SJCRH30 (cell line): ENCODE measurements at places on chromosomes 11 and 22. TPM values are rescaled to one million over a fixed set of nuclear protein-coding genes. Genes with fewer than 3 reads are reported as not detected.

DNA sequence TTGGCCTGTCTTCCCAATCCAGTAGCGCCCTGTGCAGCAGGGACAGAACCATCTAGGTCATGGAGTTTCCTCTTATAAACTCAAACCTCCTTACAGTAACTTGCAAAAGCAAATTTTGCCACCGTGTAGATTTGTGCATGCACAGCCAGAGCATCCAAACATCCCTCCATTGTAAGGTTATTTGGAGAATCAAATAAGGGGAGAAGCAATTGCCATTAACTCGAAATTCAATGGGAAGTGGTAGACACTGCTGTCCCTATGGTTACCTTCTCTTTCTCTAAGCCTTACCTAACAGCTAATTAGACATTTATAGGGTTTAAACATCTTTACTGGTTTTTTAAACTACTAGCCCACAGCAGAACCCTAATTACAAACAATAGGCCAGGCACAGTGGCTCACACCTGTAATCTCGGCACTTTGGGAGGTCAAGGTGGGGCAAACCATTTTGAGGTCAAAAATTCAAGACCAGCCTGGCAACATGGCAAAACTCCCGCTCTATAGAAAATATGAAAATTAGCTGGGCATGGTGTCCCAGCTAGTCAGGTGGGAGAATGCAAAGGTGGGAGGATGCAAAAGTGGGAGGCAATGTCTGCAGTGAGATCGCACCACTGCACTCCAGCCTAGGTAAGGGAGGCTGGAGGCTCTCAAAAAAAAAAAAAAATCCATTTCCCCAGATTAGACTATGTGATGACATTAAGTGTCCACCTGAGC is 6.6 kb downstream of the HSPA8 start:
- H3K27ac ChIP-seq, result no peak overlapping the region
- H3K4me1 ChIP-seq, result peaks cover 5% of the 10 kb centered on the region; the same call in 1 of the 2 replicates
- H3K27me3 ChIP-seq, result no peaks in the 10 kb centered on the region

GRCh38 chr11:64563966-64564365 is 27.1 kb upstream of the SLC22A12 start:
- H3K36me3 ChIP-seq, result no peaks in the 10 kb centered on the region
- H3K27me3 ChIP-seq, result no peaks in the 10 kb centered on the region
- peaks cover 4% of the 10 kb centered on the region; the same call in 1 of the 2 replicates for H3K4me1 ChIP-seq
- H3K27ac ChIP-seq, result no peak overlapping the region
- DNase-seq, result no peak
- no peak overlapping the region for H3K4me3 ChIP-seq

DNA sequence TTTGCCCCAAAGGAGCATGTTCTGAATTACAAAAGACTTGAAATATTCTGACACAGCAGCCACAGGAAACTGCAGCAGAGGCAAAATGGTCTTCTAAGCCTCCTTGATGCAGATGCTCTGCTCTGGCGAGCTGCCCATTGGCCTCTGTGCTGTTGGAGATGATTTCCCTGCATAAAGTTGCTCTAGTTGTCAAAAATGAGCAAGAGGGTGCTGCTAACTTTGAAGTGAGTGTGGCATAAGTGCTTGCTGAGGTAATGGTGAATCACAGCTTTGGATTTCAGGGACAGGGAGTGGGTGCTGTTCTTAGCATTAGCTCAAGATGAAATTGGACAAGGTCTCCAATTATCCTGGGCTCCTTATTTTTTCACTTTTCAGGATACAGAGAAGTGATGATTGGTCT is 435.4 kb downstream of the TMEM135 start:
- H3K27ac ChIP-seq, result no peak overlapping the region
- no peak for DNase-seq
- H3K27me3 ChIP-seq, result peaks cover 2% of the 10 kb centered on the region; the same call in 1 of the 2 replicates

GRCh38 chr11:117433717-117434116 is 106.1 kb downstream of the CEP164 start:
- H3K27me3 ChIP-seq, result no peaks in the 10 kb centered on the region
- H3K36me3 ChIP-seq, result no peaks in the 10 kb centered on the region
- H3K4me3 ChIP-seq, result no peak overlapping the region
- no peak overlapping the region for H3K27ac ChIP-seq
- no peak for DNase-seq

- H3K4me3 ChIP-seq, result no peak overlapping the region
- no peak for DNase-seq
- no peaks in the 10 kb centered on the region for H3K4me1 ChIP-seq
- no peaks in the 10 kb centered on the region for H3K36me3 ChIP-seq
- no peaks in the 10 kb centered on the region for H3K27me3 ChIP-seq
These were observed 69.9 kb downstream of the HORMAD2 start for GRCh38 chr22:30150212-30150611.

GRCh38 chr11:18731949-18732821 is 6.2 kb upstream of the IGSF22 start:
- no peaks in the 10 kb centered on the region; the same call in 1 of the 2 replicates for H3K27me3 ChIP-seq
- no peaks in the 10 kb centered on the region for H3K36me3 ChIP-seq
- peaks cover 8% of the 10 kb centered on the region for H3K4me1 ChIP-seq
- H3K27ac ChIP-seq, result no peak overlapping the region

DNA sequence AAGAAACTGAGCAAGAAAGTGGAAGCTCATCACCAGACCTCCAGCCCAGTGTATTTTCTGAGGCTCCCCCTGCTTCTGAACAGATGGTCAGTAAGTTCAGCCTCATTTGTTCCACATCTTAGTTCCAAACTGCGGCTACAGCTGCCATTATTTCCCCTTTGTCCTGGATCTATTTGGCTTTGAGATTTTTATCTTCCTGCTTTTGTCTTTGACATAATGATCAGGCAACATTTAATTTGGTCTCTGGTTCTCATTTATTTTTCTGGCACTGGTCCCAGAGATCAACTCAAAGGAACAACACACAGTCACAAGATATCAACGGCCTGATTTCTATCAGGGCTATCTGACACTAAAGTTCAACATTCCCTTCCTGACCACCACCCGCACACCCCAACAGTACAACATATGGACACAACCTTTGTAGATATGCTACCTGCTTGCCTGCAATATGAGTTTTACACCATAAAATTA is 137.5 kb downstream of the FAM76B start:
- peaks cover 5% of the 10 kb centered on the region for H3K4me1 ChIP-seq
- H3K4me3 ChIP-seq, result no peak overlapping the region
- DNase-seq, result peak; percentile 46
- H3K27me3 ChIP-seq, result no peaks in the 10 kb centered on the region
- H3K36me3 ChIP-seq, result no peaks in the 10 kb centered on the region

- H3K27me3 ChIP-seq, result no peaks in the 10 kb centered on the region
- no peak overlapping the region for H3K4me3 ChIP-seq
These were observed 90.9 kb downstream of the MICAL2 start for GRCh38 chr11:12200991-12201985.

- H3K4me3 ChIP-seq, result no peak within 1 kb of the TSS
- H3K27ac ChIP-seq, result no peak within 1 kb of the TSS
- H3K4me1 ChIP-seq, result no peaks in the 10 kb centered on the region
- no peak for DNase-seq
These were observed at the start of gene MS4A8 for GRCh38 chr11:60699284-60699691. TSS of gene MS4A8 (plus strand) at chr11:60699612. CDS start at chr11:60700861, 1,249 bp downstream.

DNA sequence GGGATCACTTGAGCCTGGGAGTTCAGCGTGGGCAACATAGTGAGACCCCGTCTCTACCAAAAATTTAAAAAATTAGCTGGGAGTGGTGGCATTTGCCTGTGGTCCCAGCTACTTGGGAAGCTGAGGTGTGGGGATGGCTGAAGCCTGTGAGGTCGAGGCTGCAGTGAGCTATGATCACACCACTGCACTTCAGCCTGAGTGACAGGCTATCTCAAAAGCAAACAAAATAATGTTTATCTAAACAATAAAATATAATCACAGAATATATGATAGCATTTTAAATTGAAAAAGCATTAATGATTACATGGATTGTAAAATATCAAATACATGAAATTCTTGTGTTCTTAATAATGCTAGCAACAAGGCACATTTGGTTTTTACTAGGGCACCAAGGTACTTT is 2.7 kb downstream of the BEST1 start:
- no peaks in the 10 kb centered on the region for H3K36me3 ChIP-seq
- no peak overlapping the region for H3K4me3 ChIP-seq
- no peak overlapping the region for H3K27ac ChIP-seq
- no peak for DNase-seq
- H3K4me1 ChIP-seq, result no peaks in the 10 kb centered on the region
- H3K27me3 ChIP-seq, result no peaks in the 10 kb centered on the region

DNA sequence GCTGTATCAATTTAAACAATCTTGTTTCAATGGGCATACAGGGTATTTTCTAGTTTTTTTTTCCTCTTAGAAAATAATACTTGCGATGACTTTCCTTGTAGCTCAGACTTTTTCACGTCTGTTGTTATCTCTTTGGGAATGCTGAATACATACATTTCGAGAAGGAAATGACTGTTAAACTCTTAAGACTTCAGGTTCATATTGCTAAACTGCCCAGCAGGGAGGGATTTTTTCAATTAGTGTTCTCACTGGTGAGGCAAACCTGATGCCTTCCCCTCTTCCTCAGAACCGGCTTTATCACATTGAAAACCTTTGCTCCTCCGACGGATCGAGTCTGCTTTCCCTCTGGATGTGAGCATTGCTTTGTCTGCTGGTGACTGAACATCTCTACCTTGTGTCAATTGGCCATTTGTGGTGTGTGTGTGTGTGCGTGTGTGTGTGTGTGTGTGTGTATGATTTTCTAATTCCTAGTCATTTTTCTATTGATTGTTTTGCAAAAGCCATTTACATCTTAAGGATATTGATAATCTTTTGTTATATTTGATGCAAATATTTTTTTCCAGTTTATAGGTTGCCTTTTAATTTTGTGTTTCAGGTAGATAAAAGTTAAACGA is 6.6 kb downstream of the NEAT1 start:
- H3K27ac ChIP-seq, result no peak overlapping the region
- peaks cover 34% of the 10 kb centered on the region for H3K36me3 ChIP-seq
- DNase-seq, result no peak
- no peak overlapping the region for H3K4me3 ChIP-seq
- H3K4me1 ChIP-seq, result peaks cover 12% of the 10 kb centered on the region
- no peaks in the 10 kb centered on the region for H3K27me3 ChIP-seq

- no peak for DNase-seq
- peaks cover 14% of the 10 kb centered on the region for H3K36me3 ChIP-seq
- H3K4me3 ChIP-seq, result no peak overlapping the region
- H3K27ac ChIP-seq, result no peak overlapping the region
These were observed 11.1 kb upstream of the PHLDA2 start for GRCh38 chr11:2940147-2940920.

DNA sequence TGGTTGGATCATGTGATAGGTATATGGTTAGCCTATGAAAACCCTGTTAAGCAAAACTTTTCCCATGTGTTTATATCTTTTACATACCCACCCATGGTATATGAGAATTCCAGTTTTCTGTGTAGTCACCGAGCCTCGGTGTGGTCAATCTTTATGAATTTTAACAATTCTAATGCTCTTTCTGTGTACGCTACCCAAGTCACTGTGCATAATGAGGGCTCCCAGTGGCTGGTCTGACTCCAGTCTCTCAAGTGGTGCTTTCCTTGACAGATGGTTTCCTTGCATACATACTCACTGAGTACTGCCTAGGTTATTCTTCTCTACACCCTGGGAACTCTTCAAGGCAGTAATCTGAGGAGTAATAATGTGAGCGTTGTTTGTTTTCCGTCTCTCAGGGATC is 17.6 kb downstream of the MUC15 start:
- DNase-seq, result no peak
- no peaks in the 10 kb centered on the region; the same call in 1 of the 2 replicates for H3K27me3 ChIP-seq
- H3K27ac ChIP-seq, result no peak overlapping the region
- no peak overlapping the region for H3K4me3 ChIP-seq
- no peaks in the 10 kb centered on the region for H3K36me3 ChIP-seq

DNA sequence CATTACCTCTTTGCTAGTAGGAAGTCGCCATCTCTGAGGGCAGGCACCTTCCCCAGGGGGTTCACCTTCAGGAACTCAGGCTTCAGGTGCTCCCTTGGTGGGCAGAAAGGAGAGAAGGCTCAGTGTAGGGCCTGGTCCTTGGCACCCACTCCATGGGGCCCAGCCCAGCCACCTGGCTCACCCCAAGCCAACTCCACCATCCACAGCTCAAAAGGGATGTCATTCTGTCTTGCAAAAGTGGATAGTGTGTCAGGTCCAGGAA is 2.7 kb upstream of the GSTT4 start:
- H3K4me3 ChIP-seq, result no peak overlapping the region
- H3K27me3 ChIP-seq, result no peaks in the 10 kb centered on the region
- no peaks in the 10 kb centered on the region for H3K36me3 ChIP-seq
- no peak for DNase-seq
- 0 out of 2 replicates have a peak, but pooled peaks cover 2% of the 10 kb centered on the region for H3K4me1 ChIP-seq
- no peak overlapping the region for H3K27ac ChIP-seq

GRCh38 chr11:89529626-89530380 is 38.6 kb upstream of the NOX4 start:
- H3K27ac ChIP-seq, result no peak overlapping the region
- no peaks in the 10 kb centered on the region for H3K4me1 ChIP-seq
- H3K4me3 ChIP-seq, result no peak overlapping the region
- H3K36me3 ChIP-seq, result no peaks in the 10 kb centered on the region

GRCh38 chr11:60265373-60266214 is 14.9 kb upstream of the MS4A4A start:
- no peaks in the 10 kb centered on the region for H3K4me1 ChIP-seq
- H3K27me3 ChIP-seq, result 0 out of 2 replicates have a peak, but pooled peaks cover 5% of the 10 kb centered on the region
- H3K27ac ChIP-seq, result no peak overlapping the region
- no peak overlapping the region for H3K4me3 ChIP-seq

DNA sequence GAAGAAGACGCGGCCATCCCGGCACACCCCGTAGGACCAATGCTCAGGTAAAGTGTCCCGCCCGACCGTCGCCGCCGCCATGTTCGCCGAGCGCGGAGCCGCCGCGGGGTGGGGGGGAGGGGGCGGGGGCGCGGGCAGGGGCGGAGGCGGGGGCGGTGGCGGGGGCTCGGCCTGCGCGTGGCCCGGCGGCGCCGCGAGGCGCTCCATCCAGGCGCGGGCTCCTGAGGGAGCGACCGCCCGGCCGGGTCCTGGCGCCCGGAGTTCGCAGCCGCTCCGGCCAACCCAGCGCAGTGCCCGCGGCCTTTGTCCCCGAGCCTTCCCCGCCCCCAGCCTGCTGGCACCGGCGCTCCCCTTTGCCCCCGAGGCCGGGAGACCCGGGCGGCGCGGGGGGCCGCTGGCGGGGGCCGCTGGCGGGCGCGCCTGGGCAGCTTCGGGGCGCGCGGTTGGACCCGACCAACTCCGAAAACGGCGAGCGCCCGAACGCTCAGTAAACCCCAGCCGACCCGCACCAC is at the start of gene PLEKHA7:
Gene PLEKHA7 (minus strand): TSS at position 94 of the 512 bp plus-strand sequence. CDS start 13 bp downstream, at position 81.
- no peak for DNase-seq
- 0 out of 2 replicates have a peak, but pooled peaks cover 5% of the 10 kb centered on the region for H3K27me3 ChIP-seq

DNA sequence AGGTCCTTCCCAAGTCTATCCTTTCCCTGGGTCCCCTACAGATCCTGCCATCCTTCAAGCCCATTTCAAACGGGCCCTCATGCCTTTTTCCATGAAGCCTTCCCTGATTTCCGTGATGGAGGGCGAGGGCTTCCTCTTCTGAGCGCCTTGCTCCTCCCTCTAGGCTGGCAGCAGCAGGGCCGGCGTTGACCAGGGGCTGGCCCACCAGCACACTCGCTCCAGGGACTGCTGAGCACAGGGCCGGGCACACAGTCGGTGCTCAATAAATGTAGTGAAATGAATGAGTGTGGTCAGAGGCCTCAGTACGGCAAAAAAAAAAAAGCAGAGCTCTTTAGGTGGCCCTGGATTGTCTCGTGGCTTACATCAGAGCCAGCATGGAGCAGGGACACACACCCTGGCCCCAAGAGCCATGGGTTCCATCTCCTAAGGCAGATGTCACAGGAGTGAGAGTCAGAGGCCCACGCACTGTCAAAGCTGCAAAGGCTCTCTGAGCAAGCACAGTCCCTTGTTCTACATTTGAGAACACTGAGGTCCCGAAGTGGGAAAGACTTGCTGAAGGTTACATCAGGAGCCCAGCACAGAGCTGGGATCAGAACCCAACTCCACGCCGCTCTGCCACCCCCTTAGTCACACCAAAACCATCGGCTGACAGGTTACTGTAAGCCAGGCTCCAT is 3.1 kb downstream of the IL2RB start:
- no peaks in the 10 kb centered on the region for H3K36me3 ChIP-seq
- no peak for DNase-seq
- no peak overlapping the region for H3K4me3 ChIP-seq

The KCNQ1 gene
- total RNA-seq, result not detected in 2 replicates

The TTC28 gene
- total RNA-seq, result 12.8 and 13.2 TPM in 2 replicates

The ANO1 gene
- 0.43 and 1.6 TPM in 2 replicates for total RNA-seq

The CHRNA10 gene
- 0.33 and 0.91 TPM in 2 replicates for total RNA-seq

The NUCB2 gene
- 29.4 and 32.6 TPM in 2 replicates for total RNA-seq
